Stimulated activated CD8-positive, alpha-beta memory T cell treated with anti-CD3 and anti-CD28 coated beads, Interleukin-15, amount 100 ng/mL, for 24 hours (primary cell): ENCODE measurements at places on chromosomes 4 and X.

DNA sequence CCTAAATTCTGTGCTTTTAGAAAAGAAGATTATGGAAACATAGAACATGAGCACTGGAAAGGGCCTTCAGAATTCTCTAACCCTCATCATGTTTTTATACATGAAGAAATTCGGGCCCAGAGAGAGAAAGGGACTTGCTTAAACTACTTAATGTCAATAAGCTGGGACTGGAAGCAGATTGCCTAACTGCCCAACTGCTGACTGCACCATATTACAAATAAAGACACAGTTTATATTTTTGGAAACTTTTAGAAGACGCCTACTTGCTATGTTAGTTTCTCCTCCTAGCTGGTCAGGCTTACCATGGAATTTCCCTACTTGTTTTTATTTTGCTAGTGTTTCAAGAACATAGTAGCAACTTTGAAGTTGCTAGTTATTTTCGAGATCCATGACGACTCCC is 47.1 kb downstream of the SLC9A6 start:
- no peak for DNase-seq

GRCh38 chrX:31153475-31154047 is 81.7 kb upstream of the FTHL17 start:
- no peak for DNase-seq

DNA sequence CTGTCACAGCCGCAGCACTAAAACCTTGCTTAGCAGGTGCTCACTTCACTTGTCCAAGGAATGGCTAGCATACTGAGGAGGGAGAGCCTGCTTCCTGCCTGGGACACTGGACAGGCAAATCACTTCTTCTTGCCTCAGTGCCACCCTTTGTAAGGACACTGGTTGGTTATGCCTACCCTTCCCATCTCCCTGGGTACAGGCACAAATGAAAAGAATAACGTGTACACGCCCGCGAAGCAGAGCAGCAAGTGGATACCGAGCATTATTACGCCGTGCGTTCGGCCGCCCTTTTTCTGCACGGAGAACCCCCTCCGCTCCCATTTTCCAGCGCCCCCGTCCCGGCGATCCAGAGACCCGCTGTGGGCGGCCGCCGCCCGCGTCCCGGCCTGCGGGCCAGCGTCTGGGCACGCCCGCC is 338 bp upstream of the KLHL2 start:
- DNase-seq, result no peak

GRCh38 chr4:57877047-57877458 is 766.9 kb upstream of the IGFBP7 start:
- DNase-seq, result no peak

DNA sequence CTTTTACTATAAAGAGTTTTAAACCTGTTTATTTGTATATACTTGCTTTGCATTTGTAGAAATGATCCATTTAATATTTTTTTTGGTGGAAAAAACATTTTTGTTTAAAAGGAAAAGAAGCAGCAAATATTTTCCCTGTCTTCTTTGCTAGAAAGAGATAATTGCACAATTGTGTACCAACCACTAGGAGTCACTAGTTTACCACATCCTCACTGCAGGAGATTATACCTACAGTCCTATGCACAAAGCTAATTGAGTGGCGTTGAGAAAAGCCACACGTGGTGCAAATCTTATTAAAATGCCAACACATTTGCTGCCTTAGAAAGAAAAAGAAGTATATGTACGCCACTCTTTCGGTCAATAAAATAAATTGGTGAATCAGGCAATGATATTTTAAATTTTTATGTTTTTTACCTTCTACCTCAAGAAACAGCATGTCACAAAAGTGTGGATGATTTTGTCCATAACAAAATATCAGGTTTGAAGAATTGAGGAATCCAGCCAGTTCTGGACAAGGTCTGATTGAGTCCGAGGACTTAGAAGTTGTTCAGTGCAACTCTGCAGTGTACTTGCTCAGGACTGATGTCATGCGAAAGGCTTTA is 102.9 kb downstream of the GRXCR1 start:
- no peak for DNase-seq

DNA sequence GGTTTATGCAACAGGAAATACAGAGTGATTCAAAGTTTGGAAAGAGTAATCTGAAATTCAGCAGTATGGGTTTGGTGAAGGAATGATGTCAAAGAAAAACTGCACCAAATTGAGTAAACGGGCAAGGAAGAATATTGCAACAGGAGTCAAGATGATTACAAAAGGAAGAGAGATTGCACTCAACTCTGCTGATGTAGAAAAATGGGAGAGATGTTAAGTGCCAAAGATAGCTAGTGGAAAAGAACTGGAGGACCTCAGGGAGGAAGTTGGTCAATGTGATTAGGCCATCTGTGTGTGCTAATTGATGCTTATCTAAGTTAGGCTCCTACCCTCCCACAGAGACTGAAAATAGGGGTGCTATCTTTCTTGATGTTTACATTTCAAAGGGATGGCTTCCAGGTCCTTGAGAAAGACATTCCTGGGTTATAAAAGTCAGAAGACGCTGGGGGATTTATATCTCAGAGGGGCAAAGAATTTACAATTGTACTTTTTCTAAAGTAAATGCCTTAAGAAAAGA is 167.4 kb upstream of the FAM47A start:
- no peak for DNase-seq

GRCh38 chr4:148883891-148884290 is 441.7 kb upstream of the NR3C2 start:
- no peak for DNase-seq

GRCh38 chr4:70759627-70760026 is 37.9 kb downstream of the RUFY3 start:
- no peak for DNase-seq

DNA sequence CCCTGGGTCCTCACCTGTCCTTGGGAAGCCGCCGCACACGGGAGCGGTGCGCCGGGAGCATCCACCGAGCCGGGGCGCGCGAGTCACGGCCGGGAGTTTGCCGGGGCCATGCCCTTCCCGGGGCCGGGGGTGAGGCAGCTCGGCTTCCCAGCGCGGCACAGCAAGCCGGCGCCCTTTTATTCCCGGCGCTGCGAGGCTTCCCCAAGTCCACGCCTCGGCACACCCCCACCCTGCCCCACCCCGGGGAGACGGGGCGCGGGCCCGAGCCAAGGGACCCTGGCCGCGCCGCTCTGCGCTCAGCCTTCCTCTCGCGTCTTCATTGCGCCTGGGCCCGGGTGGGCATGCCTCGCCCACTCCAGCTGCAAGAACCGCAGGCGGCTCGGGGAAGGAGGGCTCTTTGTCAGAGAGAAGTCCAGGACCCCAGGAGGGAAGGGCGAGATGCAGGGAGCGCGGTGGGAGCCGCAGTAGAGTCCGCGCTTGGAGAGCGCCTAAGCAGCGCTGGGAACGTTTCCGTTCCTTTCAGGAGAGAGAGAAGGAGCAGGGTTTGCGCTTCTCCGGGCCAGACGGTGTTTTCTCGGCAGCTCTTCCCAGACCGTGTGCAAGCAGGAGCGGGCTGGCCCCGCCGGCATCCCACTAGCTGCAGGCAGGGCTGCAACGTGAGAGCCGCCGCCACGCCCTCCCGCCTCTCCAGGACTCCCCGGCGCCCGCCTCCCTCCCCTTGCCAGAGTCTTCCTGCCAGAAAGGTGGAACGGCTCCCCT is at the start of gene MXRA5:
Gene MXRA5, minus strand, starts transcription at position 152 of the 759 bp plus-strand sequence. CDS start 2,819 bp downstream, outside the sequence.
- no peak for DNase-seq

DNA sequence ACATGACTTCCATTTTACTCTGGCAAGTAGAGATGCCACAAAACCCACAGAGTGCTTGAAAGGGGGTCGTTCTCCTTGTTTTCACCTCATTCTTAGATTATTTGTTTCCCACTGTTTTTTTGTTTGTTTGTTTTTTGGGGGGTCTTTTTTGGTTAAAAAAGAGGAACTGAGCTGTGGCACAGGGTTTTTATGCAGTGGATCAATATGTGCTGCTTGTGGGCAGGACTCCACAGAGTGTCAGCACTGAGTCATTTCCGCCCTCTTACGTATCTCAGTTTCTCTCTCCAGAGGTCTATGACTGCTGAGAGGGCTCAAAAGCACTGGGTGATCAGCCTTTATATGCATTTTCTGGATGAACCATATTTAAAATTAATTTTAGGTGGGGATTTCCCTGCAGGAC is 268.1 kb upstream of the GRID2 start:
- no peak for DNase-seq

- DNase-seq, result no peak
Measured at GRCh38 chrX:71236836-71237235, 13.8 kb downstream of the GJB1 start.

DNA sequence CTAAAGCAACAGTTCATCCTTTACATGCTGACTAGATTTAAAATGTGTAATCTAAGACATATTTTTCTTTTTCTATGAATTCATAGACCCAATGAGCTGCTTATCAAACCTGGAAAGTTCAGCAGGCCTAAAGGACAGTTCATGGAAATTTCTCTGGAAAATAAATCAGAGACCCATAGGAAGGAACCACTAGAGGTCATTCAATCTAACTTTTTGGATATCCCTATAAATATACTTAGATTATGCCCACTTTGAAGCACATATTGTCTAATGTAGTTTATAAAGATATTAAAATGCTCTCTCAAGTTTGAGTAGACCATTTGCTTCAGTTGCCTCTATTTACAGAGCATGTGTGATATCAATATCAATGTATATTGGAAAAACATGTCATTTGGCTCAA is 473.0 kb downstream of the FAT4 start:
- no peak for DNase-seq

DNA sequence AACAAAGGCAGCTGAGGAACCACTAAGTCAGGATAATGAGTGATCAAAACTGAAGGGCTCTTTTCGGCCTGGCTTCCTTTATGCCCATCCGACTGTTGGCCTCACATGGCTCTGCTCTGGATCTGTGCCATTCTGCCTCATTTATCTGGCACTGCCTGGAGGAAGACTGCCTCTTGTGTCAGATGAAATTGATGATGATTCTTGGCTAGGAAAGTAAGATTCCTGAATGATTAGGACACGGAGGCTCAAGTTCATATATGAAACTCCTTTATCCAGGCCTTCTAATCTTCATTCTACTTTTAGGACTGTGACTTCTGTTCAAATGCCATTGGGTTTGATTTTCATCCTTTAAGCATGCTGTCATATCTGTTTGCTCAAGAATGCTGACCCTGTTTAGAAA is 475.4 kb upstream of the RPS6KA3 start:
- DNase-seq, result no peak

DNA sequence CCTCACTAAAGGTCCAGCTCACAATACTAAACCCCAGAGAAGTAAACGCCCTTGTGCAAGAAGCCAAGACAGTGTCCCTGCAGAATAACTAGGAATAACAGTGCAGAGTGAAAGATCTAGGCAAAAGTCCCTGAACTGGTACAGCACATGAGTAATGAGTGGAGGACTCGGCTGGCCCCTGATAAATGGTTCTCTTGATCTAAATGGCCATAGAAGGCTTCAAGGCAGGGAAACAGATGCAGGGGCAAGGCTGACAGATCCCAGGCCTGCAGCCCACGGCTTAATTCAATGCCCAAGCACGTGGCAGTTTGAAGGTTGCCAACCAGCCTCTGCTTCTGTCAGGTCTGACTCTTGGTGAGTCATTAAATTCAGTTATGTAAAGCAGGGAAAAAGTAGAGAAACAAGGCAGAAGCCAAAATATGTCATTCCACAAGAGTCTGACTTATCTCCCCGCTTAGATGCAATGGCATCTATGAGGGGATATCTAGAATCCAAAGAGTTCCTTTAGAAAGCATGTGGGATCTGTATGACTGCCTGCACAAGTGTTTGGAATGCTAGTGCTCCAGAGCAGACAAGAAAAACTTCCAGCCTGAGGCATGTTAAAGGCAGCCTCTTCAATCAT is 121.3 kb downstream of the PRDM5 start:
- no peak for DNase-seq

- DNase-seq, result no peak
Measured at GRCh38 chr4:6324999-6325787, 55.5 kb downstream of the WFS1 start.

DNA sequence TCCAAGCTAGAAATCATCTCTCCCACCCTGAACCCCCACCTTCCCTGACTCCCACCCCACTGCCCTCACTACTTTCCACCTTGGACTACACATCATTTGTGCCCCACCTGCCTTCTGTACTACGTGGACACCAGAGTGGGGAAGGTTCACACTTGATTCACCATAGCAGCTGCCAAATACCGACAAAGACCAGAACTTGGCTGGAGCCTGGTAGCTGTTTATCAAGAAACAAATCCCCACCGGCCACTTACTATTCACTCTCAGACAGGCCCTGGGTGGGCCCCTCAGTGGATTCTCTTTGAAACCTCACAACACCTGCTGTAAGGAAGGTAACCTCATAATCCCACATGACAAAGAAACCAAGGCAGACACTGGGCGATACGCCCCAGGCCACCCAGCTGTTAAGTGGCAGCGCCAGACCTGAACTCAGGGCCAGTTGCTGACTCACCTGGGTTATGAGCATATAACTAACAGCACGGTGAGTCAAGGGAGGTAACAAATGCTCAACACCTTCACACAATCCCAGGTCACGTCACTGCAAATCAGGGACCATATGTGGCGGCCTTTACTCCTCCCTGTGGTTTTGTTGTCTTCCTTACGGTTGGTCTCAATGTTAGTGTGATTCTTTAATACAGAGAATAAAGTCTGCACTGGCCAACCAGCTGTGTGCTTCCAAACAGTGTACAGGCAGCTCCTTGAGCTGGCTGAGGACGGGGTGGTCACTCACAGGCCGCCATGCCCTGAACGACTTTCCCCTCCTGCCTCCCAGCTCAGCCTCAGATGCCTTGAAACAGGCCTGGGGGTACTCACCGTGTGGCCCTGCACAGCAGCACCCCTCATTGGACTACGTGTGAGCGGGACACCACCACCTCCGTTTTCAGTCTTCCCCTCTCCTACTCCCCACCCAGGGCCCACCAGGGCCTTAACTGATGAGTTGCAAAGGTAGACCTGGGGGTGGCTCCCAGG is 7.5 kb downstream of the WDR1 start:
- no peak for DNase-seq

GRCh38 chr4:117660668-117661067 is 373.6 kb upstream of the NDST3 start:
- no peak for DNase-seq

- no peak for DNase-seq
Measured at GRCh38 chr4:24896977-24897376, 15.9 kb downstream of the CCDC149 start.

DNA sequence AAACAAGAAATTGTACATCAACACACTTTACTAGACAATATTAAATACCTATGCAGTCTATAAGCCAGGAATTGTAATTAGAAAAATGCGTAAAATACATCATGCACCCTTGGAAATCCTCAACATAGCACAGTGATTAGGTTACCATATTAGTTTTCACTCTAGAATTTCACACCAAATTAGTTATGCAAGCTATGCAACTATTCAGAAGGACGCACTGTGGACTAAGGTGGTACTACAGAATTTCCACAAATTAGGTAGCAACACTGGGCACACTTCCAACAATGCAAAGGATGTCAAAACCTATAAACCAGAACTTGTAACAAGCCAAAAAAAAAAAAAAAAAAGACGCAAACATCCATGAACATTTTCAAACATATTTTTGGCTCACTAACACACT is 71.1 kb upstream of the ZCCHC13 start:
- DNase-seq, result no peak

DNA sequence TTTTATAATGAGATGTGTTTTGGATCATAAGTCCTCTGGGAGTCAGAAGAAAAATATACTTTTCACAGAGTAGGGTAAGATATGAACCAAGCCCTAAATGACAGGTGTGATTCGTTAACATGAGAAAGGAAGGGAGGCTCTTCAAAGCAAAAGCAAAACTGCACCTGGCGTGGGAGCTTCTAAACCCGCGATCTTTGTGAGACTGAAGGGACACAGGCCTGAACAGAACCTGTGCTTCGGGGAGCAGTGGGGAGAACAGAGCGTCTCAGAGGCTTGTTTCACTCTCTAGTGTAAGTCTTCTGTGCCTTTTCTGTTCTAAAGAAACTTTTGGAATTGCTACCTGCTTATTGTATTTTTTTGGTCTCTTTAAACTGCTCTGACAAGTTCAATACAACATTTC is 30.2 kb upstream of the CYP4V2 start:
- DNase-seq, result no peak
